ENCODE measurements at places on chromosomes 2 and 18. TPM values are rescaled to one million over a fixed set of nuclear protein-coding genes. Genes with fewer than 3 reads are reported as not detected.
A peak's percentile ranks its signal among the peaks of the same experiment; 100 is the strongest.

TMEM169 gene
- total RNA-seq, result 0.60 TPM

GCKR gene
- not detected for total RNA-seq

CHPF gene
- total RNA-seq, result 91.2 TPM

IL1F10 gene
- total RNA-seq, result not detected

SERTAD2 gene
- total RNA-seq, result 18.8 TPM

FZD7 gene
- 9.4 TPM for total RNA-seq

HOXD12 gene
- not detected for total RNA-seq

SULT1C3 gene
- total RNA-seq, result not detected

DNAH6 gene
- total RNA-seq, result 2.7 TPM

DSG1 gene
- not detected for total RNA-seq

DNA sequence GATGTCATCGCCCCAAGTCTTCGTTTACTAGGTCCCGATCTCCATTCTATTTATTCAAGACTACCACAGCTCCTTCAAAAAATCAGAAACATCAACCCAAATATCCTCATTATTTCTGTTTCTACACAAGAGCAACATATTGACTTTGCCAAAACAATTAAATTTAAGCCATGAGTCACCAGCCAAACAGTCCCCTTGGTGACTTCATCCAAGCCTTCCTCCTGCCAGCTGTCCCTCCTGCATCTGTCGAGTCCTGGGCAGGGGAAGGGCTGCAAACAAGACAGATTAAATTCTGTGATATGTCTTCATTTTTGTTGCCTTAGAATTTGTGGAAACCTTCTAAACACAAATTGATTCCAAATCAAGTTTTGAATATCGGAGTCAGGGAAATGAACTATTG is 110.3 kb downstream of the SP3 start:
- no peak for DNase-seq

DNA sequence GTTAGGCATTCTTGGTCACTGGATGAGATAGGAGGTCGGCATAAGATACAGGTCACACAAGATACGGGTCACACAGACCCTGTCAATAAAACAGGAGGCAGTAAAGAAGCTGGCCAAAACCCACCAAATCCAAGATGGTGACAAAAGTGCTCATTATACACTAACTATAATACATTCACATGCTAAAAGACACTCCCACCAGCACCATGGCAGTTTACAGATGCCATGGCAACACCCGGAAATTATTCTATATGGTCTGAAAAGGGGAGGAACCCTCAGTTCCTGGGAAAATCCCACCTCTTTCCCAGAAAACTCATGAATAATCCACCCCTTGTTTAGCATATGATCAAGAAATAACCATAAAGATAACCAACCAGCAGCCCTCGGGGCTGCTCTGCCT is 56.0 kb upstream of the PTPRM start:
- no peak for DNase-seq

DNA sequence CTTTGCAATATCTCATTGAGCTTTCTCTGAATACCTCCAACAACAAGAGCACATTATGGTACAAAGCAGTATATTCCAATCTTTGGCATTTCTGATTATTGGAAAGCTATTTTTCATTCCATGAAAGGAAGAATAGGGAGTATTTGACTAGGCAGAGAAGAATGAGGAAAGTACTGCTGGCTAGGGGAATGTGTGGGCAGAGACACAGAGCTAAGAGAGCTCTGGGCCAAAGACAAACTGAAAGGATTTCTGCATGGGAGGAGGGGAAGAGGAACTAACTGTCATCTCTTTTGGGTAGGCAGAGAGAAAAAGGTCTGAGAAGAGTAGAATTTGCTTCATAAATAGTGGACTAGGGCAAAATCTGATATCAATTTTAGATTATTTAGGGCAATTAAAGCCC is 150.8 kb downstream of the CCDC85A start:
- no peak for DNase-seq

DNA sequence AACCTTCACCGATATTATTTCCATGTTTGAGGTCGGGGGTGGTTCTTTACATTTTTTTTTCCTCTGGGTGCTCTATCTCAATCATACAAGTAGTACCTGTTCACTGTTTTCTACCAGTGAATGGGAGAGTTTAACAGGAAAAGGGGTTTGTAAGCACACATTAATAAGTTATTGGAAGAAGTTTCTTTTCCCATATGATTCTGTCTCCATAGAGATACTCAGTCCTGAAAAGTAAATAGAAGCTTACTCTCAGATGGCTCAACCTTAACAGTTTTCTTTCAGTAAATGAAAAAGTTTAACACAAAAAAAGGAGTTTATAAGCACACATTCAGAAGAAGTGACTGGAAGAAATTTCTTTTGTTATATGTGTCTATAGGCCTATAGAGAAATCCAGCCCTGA is 995.6 kb upstream of the SLC39A10 start:
- no peak for DNase-seq

DNA sequence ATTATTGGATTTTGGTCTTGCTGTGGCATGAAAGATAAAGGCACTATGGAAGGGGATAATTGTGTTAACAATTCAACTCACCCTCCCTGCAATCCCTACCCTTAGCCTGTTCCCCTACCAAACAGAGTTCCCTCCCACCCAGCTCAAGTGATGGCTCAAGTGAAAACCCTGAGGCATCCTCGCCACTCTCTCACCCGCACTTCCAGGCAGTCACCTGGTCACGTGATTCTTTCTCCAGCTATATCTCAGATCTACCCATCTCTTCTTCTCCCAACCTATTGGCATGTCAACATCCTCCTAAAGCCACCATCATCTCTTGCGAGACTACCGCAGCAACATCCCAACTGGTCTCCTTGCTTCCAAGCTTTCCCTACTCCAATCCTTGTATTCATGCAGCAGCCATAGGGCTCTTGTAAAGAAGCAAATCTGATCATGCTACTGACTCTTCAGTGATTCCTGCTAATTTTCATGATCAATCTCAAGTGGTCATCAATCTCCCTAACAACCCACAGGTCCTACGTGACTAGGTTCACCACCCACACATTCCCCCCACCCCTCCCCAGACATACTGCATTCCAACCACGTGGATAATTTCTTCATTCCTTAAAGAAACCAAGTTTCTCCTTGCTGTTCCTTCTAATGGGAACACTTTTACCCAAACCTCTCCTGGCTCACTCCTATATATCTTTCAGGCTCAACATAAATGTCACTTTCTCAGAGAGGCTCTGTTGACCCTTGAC is 66.7 kb downstream of the MBD2 start:
- DNase-seq, result no peak

DNA sequence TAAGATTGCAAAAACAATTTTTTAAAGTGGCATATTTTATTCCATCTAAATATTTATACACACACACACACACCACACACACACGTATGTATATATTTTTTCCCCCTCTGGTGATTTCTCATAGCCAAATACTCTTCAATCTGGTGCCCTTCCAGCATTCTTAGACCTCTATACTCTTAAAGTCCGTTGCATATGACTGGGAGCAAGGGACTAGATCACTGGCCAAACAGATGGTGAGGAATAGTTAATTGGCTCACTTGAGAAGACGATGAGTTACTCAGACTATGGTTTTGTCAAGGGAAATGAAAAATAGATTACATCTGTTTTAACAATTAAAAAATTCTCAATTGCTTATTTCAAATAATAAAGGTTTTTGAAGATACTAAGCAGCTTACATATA is 512.5 kb upstream of the LRRTM4 start:
- no peak for DNase-seq

GRCh38 chr18:22173221-22173927 is 4.0 kb downstream of the GATA6 start:
- no peak for DNase-seq

DNA sequence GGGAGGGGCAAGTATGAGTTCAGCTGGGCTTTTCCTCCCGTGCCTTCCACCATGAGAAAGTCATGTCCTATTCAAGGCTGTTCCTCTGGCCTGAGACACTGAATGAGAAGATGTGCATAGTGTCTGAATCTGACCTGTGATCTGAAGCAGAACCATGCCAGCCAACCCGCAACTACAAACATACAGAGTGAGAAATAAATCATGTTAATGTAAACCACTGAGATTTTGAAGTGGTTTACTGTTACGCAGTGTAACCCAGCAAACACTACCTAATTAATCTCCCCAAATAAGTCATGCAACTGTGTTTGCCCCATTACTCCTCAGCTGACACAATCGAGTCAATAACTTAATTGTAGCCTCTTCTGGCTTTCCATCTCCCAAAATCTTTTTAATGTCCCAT is 49.2 kb downstream of the METTL4 start:
- no peak for DNase-seq

GRCh38 chr2:222424276-222424728 is at the start of gene SGPP2:
TSS of gene SGPP2 (plus strand) at chr2:222424543. CDS start at chr2:222424603, 60 bp downstream.
- no peak for DNase-seq

- no peak for DNase-seq
Measured at GRCh38 chr2:42971947-42972736, 179.8 kb upstream of the HAAO start.

GRCh38 chr2:62112179-62112578 is 83.7 kb upstream of the B3GNT2 start:
- peak; percentile 5 for DNase-seq

DNA sequence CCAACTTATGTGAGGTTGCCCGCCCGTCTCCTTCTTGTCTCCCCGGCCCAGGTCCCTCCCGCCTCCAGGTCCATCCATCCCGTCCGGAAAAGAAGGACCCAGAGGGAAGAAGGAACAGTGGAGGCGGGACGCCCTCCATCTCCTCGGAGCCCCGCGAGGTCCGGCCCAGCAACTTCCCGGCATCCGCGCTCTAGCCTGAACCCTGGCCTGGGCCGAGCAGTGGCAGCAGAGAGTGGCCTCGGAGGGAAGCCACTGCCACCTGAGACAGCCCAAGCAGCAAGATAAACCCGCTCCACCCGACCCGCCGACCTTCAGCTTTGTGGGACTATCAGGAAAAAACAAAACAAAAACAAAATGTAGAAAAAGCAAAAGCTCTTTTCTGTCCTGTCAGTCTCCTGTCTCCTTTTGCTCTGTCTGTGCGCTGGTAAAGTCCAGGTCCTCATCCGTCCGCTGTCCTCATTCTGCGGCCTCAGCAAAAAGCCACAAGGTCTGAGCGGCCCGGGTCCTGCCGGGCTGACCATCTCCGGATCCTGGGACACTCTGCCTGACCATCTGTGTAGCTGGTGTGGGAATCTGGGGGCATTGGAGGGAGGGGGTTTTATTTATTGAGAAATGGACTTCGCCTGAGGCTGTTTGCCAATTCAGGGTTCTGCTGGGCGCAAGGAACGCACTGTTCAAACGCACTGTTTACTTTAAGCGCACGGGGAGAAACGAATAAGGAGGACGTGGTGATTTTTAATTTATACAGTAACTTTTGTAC is 3.1 kb downstream of the DLX1 start:
- DNase-seq, result no peak

GRCh38 chr18:67513280-67513679 is 3.2 kb downstream of the DSEL start:
- no peak for DNase-seq

GRCh38 chr2:115572746-115573145 is 1130.3 kb downstream of the DPP10 start:
- DNase-seq, result no peak

GRCh38 chr18:30280861-30281470 is 761.6 kb downstream of the DSC3 start:
- no peak for DNase-seq

GRCh38 chr2:152568531-152568930 is 148.7 kb downstream of the PRPF40A start:
- no peak for DNase-seq

DNA sequence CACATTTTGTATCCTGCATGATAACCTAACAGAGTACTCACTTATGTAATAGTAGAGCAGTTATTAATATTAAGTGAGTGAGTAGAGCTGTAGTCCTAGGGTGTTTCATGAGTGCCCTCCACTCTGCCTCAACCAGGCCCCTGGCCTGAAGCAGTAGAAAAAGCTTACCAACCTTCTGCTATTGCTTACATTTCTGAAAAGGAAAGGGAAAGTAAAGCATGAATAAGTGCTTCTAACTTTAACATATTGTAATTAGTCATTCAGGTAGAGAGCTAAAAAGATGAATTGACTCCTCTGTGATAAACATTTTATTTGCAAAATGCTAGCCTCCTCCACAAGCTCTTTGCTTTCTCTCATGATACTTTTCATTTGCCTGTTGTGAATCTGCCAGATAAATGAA is 94.7 kb upstream of the RPE start:
- DNase-seq, result no peak

- no peak for DNase-seq
Measured at GRCh38 chr2:15725101-15725781, 133.6 kb downstream of the DDX1 start.

- no peak for DNase-seq
Measured at GRCh38 chr2:20728114-20728758, 61.3 kb downstream of the GDF7 start.

- DNase-seq, result no peak
Measured at GRCh38 chr2:17272170-17272569, 246.1 kb downstream of the RAD51AP2 start.

DNA sequence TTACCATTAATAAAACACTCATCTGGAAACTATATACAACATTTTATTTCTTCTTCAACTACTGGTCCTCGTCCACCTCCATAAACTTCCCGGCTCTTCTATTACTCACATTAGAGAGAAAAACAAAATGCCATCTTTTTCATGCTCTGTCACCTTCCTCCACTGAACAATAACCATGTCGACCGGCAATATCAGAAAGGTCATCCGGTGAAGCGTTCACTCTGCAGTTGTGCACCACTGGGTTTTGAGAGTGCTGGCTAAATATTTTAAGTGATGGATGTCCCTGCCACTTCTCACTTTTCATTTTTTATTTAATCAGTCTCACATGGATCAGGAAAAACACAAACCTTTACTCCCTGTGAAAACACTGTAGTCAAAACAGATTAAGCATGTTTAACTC is 48.2 kb downstream of the SPP2 start:
- DNase-seq, result no peak

GRCh38 chr2:55175254-55176093 is 56.6 kb downstream of the CLHC1 start:
- no peak for DNase-seq
